ENCODE measurements at places on chromosomes 7 and 10. TPM values are rescaled to one million over a fixed set of nuclear protein-coding genes. Genes with fewer than 3 reads are reported as not detected.

DNA sequence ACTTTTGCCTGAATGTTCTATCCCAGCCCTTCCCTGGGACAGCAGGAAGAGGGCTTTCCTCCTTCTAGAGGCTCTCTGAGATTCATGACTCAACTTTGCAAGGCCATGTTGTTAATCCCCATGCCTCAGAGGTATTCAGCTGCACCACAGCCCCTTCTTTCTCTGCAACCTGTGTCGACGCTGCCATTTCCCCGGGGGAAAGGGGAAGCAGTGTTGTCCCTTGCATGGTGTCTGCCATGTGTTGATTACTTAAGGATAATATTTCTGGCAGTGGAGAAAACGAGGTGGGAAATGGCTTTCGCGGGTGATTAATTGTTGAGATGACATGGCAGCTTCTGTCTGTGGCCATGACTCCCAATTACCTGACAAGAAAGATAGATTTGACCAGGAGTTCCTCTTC, 133.1 kb downstream of the SORCS3 start:
- no peak for DNase-seq

DNA sequence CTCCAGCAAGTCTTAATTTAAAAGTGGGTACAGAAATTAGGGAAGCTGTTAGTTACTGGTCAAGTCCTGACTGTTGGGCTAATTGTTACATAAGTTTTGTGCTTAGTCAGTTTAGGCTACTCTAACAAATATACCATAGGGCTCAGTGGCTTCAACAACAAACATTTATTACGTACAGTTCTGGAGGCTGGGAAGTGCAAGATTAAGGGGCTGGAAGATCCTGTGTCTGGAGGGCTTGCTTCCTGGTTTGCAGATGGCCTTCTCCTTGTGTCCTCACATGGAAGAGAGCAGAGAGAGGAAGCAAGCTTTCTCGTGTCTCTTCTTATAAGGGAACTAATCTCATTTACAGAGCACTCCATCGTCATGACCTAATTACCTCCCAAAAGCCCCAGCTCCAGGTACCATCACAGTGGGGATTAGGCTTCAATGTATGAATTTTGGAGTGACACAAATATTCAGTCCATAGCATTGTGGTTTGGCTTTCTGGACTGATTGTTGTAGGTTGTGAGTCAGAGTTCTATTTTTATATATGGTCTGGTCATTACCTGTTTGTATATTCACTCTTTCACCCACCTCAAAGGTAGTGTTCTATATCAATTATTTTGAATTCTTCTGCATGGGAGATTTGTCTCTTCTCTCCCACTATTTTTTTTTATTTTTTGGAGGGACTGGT, 17.1 kb downstream of the ST7 start:
- DNase-seq = no peak

- DNase-seq = no peak
Observed at GRCh38 chr10:125823663-125824251, 411 bp downstream of the BCCIP start.

DNA sequence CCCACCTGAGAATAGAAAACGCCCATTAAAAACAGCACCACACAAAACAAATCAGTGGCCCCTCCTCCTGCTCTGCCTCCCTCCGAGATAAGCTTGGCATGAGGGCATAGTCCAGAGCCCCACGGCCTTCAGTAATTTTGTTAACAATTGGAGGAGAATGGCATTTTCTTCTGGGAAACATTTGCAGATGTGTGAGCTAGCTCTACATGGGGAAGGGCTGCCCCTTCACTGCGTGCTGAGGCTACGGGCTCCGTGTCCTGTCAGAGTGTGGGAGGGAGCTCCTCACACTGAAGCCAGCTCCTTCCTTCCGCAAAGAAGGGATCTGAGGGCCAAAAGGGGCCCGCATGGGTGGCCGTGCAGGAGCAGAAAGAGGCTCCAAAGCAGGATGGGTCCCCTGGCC, 15.2 kb downstream of the GRK5 start:
- no peak for DNase-seq

Gene TCF7L2
- polyA plus RNA-seq = 42.8 TPM

GRCh38 chr7:25181532-25181931, 46.8 kb downstream of the NPVF start:
- DNase-seq = no peak

GRCh38 chr10:105759669-105760068, 1118.6 kb downstream of the SORCS3 start:
- no peak for DNase-seq

All from right renal pelvis (tissue), 4 donors.